ENCODE measurements at places on chromosomes 11 and 22.

- peaks cover 68% of the 10 kb centered on the region for H3K4me1 ChIP-seq
- no peaks in the 10 kb centered on the region for H3K27me3 ChIP-seq
- no peak overlapping the region for H3K4me3 ChIP-seq
Observed at GRCh38 chr11:128311742-128312719, 275.3 kb downstream of the ETS1 start.

GRCh38 chr22:25057013-25057881 lies 104.7 kb downstream of the KIAA1671 start:
- H3K27ac ChIP-seq: no peak overlapping the region
- DNase-seq: peak; percentile 58
- H3K4me3 ChIP-seq: no peak overlapping the region
- peaks cover 45% of the 10 kb centered on the region for H3K4me1 ChIP-seq

DNA sequence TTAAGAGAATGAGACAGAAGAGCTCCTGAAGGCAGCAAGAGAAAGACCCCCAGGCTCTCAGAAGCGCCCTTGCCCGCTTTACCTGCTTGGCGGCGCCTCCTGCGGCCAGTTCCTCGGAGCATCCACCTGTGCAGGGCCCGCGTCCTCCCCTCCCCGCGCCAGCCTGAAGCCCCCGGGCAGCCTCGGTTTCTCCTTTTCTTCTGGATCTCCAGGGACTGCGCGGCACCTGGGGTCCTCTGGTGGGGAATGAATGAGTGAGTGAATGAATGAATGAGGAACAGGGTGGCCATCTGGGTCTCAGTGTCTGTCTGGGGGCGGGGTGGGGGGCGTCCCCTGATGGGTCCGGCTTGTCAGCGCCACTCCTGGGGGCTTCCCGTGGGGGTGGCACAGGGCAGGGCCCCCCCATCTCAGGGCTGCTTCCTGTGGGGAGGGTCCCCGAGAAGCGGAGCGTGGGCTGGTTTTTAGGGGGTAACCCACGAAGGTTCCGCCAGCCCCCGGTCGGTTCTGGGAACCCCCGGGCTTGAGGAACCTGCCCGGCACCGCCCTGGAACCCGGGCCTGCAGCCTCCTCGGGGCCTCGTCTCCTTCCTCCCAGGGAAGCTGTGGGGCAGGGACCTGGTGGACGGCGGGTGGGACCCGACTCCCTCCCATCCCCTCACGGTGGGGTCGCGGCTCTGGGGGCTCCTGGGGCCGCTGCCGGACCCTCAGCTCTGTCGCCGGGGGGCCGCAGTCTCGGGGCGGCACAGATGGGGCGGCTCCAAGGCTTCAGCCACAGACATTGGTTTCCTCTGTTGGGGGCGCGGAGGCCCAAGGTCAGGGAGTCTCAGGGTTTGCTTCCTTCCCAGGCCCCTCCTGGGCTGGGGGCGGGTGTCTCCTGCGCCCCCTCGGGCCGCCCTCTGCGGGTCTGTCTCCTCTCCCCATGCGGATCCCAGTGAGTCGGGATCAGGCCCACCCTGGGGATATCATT lies 8.3 kb upstream of the KRTAP5-7 start:
- no peak for DNase-seq
- no peak overlapping the region for H3K4me3 ChIP-seq
- H3K27ac ChIP-seq: no peak overlapping the region
- H3K27me3 ChIP-seq: no peaks in the 10 kb centered on the region
- no peaks in the 10 kb centered on the region for H3K36me3 ChIP-seq

DNA sequence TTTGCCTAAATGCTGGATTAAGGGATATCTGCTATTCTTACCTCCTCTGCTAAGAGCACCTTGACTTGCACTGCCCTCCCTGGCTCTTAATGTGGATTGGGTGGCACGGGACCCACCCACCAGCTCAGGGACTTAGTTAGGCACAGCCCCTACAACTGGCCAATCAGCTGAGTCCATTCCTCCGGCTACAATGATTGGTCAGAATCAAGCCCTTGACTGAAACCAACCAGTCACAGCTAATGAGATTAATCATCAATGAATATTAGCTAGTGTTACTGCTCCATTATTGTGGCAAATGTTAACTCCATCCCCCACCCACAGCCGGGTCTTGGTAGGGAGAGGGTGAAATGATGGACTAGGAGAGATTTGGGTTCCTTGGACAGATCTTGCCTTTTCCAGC lies 328.0 kb downstream of the MN1 start:
- H3K4me1 ChIP-seq: no peaks in the 10 kb centered on the region
- H3K27ac ChIP-seq: no peak overlapping the region
- H3K4me3 ChIP-seq: no peak overlapping the region
- DNase-seq: no peak

DNA sequence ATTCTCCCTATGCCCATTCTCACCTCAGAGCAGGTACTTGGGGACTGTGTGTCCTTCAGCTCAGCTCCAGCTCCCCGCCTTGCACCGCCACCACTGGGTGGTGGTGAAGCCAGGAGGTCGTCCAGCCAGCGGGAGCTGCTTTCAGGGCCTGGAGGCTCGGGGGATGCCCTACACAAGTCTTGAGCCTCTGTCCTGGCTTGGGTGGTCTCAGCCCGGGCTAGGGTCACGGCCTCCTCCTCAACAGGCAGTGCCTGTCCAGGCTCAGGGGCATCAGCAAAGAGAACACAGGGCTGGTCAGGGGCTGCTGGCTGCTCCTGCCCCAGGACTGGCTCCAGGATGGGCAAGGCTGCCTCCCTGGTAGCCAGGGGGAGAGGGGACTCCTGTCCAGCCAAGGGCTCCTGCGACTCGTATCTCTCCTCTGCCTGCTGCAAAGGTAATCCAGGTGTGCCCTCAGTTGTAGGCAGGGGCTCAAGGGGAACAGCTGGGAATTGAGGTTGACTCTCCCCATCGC lies 12.2 kb downstream of the TNKS1BP1 start:
- peaks cover 2% of the 10 kb centered on the region for H3K36me3 ChIP-seq
- H3K27me3 ChIP-seq: no peaks in the 10 kb centered on the region
- no peak for DNase-seq

DNA sequence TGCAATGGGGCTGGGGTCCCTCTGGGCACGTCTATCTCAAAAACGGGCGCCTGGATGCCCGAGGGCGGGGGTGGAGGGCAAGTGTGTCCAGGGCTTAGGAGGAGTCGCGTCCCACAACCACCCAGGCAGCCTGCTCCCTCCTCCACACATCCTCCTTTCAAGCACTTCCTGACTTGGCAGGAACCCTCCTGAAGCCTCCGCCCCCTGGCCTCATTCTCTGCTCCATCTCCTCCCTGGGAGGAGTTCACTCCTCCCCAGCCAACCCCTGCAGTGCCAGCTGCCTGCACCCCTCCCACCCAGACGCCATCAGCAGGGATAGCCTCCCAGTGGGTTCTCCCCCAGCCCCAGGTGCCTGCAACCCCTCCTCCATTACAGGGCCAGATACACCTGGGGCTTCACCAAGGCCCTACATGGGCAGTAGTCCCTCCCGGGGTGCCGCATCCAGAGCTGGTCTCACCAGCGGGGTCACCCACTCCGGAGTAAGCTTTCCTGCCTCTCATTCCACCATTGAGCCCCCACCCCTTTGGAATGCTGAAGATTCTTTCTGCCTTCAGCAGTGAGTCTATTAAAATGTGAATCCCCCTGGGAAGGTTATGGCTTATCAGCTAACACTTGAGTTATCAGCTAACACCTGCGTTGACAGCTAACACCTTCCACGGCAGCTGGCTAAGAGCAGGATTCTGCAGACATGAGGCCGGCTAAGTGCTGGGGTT lies 24.4 kb downstream of the RTN4R start:
- H3K27me3 ChIP-seq: no peaks in the 10 kb centered on the region
- peak overlapping the region; percentile 87 for H3K27ac ChIP-seq
- peak overlapping the region; percentile 73 for H3K4me3 ChIP-seq
- peaks cover 9% of the 10 kb centered on the region for H3K36me3 ChIP-seq

DNA sequence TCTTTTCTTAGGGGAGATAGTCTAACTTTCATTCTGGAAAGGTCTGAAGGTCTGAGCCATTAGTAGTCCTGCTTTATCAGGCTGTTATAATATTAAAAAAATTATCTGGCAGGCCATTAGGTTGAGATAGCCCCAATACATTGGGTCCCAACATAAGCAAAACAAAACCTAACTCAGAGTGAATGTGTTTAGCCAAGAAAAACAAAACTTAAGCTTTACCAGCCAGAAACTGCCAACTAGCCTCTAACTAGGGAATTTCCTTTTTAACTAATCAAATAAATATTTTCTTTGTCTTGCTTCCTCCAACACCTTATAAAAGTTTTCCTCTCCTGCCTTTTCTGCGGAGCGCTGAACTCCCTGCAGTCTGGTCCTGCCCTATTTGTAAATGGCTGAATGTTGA lies 1137.7 kb upstream of the CNTN5 start:
- no peaks in the 10 kb centered on the region for H3K36me3 ChIP-seq
- no peak overlapping the region for H3K4me3 ChIP-seq
- no peaks in the 10 kb centered on the region for H3K4me1 ChIP-seq

DNA sequence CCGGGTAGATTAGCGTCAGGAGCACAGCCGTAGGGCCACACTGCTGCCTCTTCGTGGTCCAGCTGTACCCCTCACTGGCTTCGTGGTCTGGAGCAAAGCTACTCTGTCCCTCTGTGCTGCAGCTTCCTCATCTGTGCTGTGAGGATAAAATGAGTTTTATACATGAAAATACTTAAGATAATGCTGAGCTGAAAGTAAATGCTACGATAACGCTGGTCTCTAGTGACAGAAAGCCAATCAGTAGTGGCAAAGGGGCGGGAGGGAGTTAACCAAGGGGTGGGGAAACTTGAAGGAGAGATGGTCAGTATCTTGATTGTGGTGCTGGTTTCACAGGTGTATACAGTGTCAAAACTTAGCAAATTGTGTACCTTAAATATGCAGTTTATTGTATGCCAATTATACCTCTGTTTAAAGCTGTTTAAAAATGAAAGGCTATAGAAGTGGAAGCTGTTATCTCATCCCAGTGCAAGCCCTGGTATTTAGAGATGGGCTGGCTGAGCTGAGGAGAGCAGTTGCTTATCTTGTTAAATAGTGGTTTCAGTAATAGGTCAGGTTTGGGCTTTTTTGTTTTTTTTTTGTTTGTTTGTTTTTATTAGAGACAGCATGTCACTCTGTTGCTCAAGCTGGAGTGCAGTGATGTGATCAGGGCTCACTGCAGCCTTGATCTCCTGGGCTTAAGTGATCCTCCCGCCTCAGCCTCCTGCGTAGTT lies 36.7 kb downstream of the ACO2 start:
- H3K36me3 ChIP-seq: peaks cover 43% of the 10 kb centered on the region
- H3K4me1 ChIP-seq: peaks cover 6% of the 10 kb centered on the region
- no peak overlapping the region for H3K4me3 ChIP-seq
